Activated T-helper 1 cell treated with anti-CD3 and anti-CD28 coated beads, Interleukin-12 subunit alpha, Interleukin-12 subunit beta, Interleukin-2, Interleukin-4 antibody, amounts not matched to agents 30 ng/mL and 10 ng/mL and 1 ng/mL, durations not matched to agents 14 hours and 24 hours and 36 hours (primary cell): ENCODE measurements at places on chromosomes 4 and X.

GRCh38 chrX:51459125-51459524, 37.3 kb downstream of the NUDT11 start:
- DNase-seq = no peak
- H3K27ac ChIP-seq = no peak overlapping the region
- H3K27me3 ChIP-seq = no peaks in the 10 kb centered on the region
- no peaks in the 10 kb centered on the region for H3K4me1 ChIP-seq
- H3K4me3 ChIP-seq = no peak overlapping the region
- no peaks in the 10 kb centered on the region for H3K36me3 ChIP-seq

DNA sequence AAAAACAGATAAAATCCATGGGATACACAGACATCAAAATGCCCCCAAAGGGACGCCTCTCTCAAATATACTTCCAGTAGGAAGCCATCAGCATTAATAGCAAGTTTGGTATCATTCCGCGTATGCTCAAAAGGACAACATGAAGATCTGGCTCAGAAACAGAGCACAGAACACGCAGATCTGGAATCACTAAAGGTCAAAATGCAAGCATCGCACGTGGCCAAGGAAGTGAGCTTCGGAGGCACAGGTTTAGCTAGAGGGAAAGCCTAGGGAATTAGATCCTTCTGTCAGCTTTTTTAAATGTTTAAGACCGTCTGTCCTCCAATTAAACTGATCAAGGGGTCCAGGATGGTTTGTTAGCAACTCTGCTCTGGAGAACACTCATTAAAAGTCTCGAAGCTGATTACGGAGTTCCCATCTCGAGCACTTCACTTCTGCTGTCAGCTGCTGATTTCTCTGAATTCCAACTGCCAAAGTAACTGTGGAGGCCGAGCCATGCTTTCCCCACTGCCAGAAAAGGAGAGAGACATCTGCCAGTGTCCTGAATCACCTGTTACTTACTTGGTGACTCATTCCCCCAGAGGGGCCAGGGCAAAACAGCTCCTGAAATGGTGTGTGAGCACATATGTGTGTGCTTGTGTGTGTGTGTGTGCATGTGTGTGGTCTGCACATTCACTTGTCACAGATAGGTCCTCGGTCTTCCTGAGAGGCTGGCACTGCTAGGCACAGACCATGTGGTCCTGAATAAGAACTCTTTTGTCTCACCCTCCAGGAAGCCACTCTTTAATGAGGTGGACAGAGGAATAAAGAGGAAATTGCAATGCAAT, 177.7 kb upstream of the PPARGC1A start:
- H3K27me3 ChIP-seq = no peaks in the 10 kb centered on the region
- no peaks in the 10 kb centered on the region for H3K4me1 ChIP-seq
- no peak overlapping the region for H3K4me3 ChIP-seq
- no peak overlapping the region for H3K27ac ChIP-seq
- H3K36me3 ChIP-seq = no peaks in the 10 kb centered on the region

DNA sequence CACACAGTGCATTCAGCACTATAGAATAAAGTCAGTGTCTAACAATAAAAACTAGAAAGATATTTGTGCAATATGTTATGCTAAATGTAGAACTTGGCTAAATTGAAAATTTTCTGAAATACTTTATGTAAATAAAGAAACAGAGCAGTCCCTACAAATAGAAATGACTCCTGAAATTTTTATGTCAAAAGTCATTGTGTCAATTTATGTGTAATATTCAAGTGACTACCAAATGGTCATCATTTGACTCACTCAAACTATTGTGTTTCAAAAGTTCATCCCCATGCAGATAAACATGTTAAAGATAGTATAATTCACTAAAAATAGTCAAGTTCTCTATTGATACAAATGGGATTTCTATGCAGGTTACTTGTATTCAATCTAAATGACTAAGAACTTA, 17.9 kb downstream of the LRBA start:
- no peak overlapping the region for H3K4me3 ChIP-seq
- no peaks in the 10 kb centered on the region for H3K4me1 ChIP-seq
- DNase-seq = no peak
- H3K36me3 ChIP-seq = peaks cover 15% of the 10 kb centered on the region
- H3K27me3 ChIP-seq = no peaks in the 10 kb centered on the region

DNA sequence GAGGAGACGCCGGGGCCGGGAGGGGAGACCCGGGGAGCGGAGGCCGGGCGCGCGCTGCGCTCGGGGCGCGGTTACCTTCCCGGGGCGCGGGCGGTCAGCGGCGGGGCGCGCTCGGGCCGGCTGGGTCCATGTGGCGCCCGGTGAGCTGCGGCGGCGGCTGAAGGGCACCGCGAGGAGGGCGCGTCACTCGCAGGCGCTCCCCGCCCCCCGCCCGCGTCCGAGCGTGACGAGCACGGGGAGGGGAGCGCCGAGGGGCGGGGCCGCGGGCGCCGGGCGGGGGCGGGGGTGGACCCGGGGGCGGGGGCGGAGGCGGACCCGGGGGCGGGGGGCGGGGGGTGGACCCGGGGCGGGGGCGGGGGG, at the start of gene CPLX1:
TSS of gene CPLX1 (minus strand) at position 159 of the 360 bp plus-strand sequence. CDS start 1,607 bp downstream, outside the sequence.
- H3K4me1 ChIP-seq = no peaks in the 10 kb centered on the region
- no peak within 1 kb of the TSS for H3K27ac ChIP-seq
- DNase-seq = no peak
- peaks cover 33% of the 10 kb centered on the region for H3K27me3 ChIP-seq
- no peaks in the 10 kb centered on the region for H3K36me3 ChIP-seq
- no peak within 1 kb of the TSS for H3K4me3 ChIP-seq

GRCh38 chrX:20412871-20413486, 146.3 kb upstream of the RPS6KA3 start:
- peaks cover 28% of the 10 kb centered on the region for H3K4me1 ChIP-seq
- DNase-seq = peak; percentile 35
- peak overlapping the region; percentile 8 for H3K4me3 ChIP-seq
- peaks cover 8% of the 10 kb centered on the region for H3K36me3 ChIP-seq

DNA sequence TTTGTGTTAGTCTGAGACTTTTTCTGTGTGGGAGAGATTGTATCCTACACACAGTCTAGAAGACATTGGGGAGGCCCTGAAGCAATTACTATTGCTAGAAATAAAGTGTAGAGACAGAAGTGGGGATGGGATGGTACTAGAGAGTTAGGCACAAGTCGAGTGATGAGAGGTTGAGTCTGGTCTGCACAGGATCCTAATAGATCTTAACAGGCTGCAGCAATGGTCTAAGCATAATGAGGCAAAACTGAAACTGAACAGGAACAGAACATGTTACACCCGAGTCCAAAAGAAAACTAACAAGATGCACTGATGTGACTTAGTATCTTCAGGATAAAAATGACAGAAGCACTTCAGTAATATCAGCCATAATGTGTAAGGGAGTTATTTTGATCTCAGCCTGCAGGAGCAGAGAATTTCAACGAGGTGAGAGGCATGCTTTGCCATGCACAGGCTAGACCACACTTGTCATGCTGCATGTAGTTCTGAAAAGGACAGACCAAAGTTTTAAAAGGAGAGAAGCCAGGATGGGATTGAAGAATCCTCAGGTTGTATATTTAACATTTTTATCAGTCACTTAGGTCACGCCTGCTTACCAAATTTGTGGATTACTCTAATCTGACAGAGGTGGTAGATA, 205.8 kb upstream of the BOD1L1 start:
- no peaks in the 10 kb centered on the region for H3K27me3 ChIP-seq
- no peaks in the 10 kb centered on the region for H3K36me3 ChIP-seq
- no peak overlapping the region for H3K4me3 ChIP-seq
- no peak overlapping the region for H3K27ac ChIP-seq
- DNase-seq = no peak
- no peaks in the 10 kb centered on the region for H3K4me1 ChIP-seq

DNA sequence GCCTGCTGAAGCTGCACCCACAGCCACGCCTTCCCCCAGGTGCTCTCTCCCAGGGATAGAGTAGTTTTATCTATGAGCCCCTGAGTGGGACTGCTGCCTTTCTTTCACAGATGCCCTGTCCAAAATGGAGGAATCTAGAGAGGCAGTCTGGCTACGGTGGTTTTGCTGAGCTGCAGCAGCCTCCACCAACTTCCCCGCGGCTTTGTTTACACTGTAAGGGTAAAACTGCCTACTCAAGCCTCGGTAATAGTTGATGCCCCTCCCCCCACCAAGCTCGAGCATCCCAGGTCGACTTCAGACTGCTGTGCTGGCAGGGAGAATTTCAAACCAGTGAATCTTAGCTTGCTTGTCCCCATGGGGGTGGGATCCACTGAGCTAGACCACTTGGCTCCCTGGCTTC, 84.5 kb downstream of the PRKG2 start:
- H3K4me3 ChIP-seq = no peak overlapping the region
- no peaks in the 10 kb centered on the region for H3K27me3 ChIP-seq
- no peak for DNase-seq
- no peak overlapping the region for H3K27ac ChIP-seq

GRCh38 chrX:13000301-13000811, 25.4 kb downstream of the TMSB4X start:
- peak overlapping the region; percentile 63 for H3K4me3 ChIP-seq
- no peak for DNase-seq
- H3K36me3 ChIP-seq = no peaks in the 10 kb centered on the region
- no peaks in the 10 kb centered on the region for H3K27me3 ChIP-seq

GRCh38 chr4:159422019-159422418, 319.1 kb downstream of the RAPGEF2 start:
- no peak for DNase-seq
- H3K4me1 ChIP-seq = no peaks in the 10 kb centered on the region
- H3K27me3 ChIP-seq = no peaks in the 10 kb centered on the region
- H3K4me3 ChIP-seq = no peak overlapping the region
- no peaks in the 10 kb centered on the region for H3K36me3 ChIP-seq

GRCh38 chr4:180541678-180542077, 1701.5 kb upstream of the TENM3 start:
- no peaks in the 10 kb centered on the region for H3K36me3 ChIP-seq
- H3K27me3 ChIP-seq = no peaks in the 10 kb centered on the region
- H3K4me3 ChIP-seq = no peak overlapping the region

- H3K27me3 ChIP-seq = peaks cover 8% of the 10 kb centered on the region
- H3K4me3 ChIP-seq = no peak overlapping the region
- DNase-seq = no peak
- no peak overlapping the region for H3K27ac ChIP-seq
Observed at GRCh38 chr4:175951794-175952193, 113.8 kb upstream of the WDR17 start.

- H3K27ac ChIP-seq = no peak overlapping the region
- DNase-seq = no peak
- peaks cover 12% of the 10 kb centered on the region for H3K36me3 ChIP-seq
Observed at GRCh38 chr4:110216129-110216528, 17.7 kb upstream of the ELOVL6 start.

- DNase-seq = no peak
- no peaks in the 10 kb centered on the region for H3K36me3 ChIP-seq
- H3K27ac ChIP-seq = no peak overlapping the region
- H3K27me3 ChIP-seq = peaks cover 1% of the 10 kb centered on the region
- H3K4me1 ChIP-seq = no peaks in the 10 kb centered on the region
Observed at GRCh38 chr4:99749445-99750391, 66.9 kb upstream of the DAPP1 start.

GRCh38 chrX:151505796-151506195, 57.7 kb upstream of the PASD1 start:
- DNase-seq = no peak
- no peak overlapping the region for H3K4me3 ChIP-seq
- H3K36me3 ChIP-seq = no peaks in the 10 kb centered on the region
